ENCODE measurements at places on chromosomes 12 and 14.

- no peak for DNase-seq
These were observed 208.5 kb downstream of the MDGA2 start for GRCh38 chr14:47466916-47467315.

GRCh38 chr14:100438678-100439592, 115.8 kb downstream of the SLC25A47 start:
- DNase-seq, result peak; percentile 60

DNA sequence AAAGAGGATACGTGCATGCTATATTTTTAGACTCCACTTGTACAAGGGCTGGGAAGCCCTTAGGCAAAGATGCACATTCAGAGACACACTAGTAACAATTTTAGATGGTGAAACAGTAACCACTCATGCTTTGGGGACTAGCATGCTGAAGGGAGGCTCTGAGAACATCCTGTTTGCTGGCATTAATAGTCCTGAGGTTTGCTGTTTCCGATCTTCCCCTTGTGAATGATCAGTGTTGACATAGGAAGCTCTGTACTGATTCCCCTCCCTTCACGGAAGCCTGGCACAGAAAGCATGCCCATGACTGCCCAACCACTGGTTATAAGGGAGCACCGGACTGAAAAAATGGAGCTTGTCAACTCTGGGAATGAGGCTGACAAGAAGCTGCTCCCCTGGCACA, 164.6 kb downstream of the GCH1 start:
- DNase-seq, result no peak

- no peak for DNase-seq
These were observed 120.5 kb upstream of the DDHD1 start for GRCh38 chr14:53273671-53274072.

DNA sequence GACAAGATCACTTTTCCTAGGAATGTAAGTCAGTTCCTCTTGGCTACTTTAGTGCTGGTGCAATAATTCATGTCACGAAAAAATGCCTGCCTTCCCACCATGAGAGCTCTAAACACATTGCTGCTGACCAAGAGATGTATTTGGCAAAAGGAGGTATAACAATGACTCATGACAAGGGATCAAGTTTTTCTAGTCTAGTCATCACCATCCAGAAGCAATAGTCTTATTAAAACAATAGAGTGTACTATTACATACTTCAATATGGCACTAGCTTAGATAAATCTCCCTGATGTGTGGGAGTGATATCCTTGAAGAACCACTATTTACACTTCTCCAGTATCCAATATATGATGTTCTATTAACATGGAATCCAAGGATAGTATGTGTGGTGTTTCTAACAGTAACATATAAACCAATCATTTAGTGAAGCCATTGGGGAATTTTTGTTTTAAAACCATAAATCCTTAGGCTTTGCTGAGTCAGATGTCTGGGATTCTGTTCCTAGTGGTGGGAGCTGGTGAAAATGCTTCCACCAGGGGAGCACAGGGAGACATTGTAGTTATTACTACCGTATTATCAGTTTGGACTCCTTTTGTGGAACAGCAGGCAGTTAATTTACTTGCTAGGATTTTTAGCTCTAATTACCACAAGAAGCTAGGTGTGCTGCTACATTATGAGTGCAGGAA, 1387.5 kb downstream of the LRFN5 start:
- no peak for DNase-seq

DNA sequence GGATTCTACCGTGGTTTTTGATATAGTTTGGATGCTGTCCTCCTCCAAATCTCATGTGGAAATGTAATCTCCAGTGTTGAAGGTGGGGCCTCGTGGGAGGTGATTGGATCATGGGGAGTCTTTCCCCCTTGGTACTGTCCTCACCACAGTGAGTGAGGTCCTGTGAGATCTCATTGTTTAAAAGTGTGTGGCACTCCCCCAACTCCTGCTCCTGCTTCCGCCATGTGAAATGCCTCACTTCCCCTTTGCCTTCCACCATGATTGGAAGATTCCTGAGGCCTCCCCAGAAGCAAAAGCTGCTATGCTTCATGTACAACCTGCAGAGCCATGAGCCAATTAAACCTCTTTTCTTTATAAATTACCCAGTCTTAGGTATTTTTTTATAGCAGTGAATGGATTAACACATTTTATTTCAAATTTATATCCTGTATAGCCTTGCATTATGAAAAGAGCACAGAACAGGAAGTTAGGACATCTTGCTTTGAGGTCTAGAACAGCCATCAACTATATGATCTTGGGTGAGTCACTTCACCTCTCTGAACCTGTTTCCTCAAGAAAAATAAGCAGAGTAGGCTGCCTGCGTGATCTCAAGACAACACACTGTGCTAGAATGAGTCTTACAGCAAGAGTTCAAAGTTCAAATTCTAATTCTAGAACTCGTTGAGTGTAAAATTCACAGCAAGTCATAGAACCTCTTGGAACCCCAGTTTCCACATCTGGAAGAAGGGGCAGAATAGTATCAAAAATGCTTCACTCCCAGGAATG, 160.9 kb upstream of the EEA1 start:
- DNase-seq, result no peak

- DNase-seq, result no peak
These were observed 7.9 kb downstream of the C14orf132 start for GRCh38 chr14:96047101-96047500.

DNA sequence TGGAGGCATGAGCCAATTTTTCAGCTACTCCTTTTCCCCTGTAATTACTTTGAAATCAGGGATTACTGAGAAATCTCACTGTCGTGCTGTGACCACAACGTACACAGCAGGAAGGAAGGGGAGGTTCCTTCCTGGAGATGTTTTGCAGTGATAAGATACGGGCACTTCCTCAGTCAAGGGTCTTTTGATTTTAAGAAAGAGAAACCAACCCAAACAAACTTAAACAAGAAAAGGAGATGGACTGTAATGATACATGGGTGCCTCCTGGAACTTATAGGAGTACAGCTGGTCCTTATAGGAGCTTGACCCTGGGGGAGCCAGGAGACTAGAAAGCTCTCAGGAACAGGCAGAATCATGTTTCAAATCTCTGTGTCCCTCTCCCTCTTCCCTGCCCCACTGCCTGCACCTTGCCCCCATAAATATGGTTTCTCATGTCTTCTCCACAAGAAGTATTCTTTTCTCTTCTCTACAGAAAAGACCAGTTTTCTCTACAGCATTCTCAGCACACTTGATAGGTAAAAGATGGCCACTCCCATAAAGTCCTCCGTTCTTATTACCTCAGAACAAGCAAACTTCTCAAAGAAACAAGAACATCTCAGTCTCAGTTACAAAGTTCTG, 281.1 kb upstream of the AMIGO2 start:
- DNase-seq, result no peak

DNA sequence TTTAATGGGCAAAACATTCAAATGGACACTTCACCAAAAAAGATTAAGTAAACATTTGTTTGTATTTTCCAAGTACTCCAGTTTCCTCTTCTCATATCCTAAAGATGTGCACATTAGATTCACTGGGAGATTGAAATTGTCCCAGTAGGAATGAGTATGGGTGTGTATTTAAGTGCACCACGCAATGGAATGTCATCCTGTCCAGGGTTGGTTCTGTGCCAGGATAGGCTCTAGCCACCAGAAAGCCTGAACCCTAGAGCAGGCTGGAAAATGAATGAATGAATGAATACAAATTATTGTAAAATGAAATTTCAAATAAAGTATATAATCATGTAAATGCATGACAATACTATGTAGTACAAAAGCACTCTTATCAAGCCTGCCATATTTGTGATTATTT, 14.0 kb downstream of the CEP83 start:
- DNase-seq, result no peak

DNA sequence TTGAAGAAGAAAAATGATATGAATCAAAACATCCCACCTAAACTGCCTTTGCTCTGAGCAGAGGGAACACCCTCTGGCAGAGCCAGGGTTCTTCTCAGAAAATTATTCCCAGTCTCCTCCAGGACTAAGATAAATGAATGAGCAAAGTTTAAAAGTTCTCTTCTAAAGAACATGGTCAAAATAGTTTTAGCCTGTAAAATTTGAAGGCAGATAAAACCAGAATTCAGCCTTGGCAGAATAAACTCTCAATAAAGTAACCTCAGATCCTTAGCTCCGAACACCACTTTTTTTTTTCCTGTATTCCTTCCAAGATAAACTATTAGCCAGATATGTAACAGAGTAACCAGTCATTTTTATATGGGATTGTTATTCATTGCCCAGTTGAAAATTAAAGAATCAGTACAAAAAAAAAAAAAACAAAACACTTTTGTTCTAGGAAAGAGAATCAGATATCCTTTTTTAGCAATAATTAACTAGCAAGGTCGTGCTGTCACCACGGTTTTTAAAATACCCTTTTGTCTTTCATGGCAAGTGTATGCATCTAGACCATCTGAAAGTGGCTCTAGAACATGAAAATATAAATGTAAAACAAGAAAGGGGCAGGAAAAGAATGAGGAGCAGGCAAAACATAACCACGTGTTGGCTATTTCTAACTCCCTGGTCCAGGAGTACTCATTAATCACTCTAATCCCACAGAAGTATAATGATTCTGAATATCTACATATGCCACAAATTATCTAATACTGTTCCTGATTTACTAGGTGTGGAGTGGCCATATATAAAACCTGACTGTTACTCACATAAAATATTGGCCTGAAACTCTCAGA, 60.8 kb downstream of the CAPZA3 start:
- DNase-seq, result no peak

DNA sequence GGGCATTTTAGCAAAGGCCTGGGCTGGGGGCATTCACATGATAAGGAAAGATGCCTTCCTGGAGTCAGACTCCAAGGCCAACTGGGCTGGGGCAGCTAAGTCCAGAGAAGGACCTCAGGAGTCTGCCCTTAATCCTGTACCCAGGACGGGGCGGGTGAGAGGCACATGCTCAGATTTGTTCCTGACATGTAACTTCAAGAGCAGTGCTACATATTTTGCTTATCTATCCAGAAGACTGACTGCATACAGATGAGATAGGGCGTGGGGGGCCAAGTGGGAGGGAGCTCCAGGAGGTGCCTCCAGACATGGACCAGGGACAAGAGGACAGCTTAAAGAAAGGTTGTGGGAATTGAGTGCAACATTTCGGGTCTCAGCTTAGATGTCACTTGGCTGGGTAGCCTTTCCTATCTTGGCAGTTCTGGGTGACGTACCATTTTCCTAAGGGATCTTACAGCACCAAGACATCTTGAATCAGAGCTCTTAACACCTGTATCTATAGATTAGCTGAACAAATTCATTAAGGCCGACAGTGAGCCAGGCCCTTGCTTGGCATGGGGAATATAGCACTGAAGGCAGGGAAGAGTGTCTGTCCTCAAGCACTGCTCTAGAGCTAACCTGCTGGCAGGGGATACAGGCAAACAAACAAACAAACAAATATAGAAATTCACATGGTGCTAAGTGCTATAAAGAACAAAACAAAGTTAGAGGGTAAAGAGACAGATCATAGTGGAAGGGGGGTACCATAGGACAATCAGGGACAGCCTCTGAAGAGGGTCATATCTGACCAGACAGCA, 61.2 kb downstream of the PTPN21 start:
- no peak for DNase-seq

DNA sequence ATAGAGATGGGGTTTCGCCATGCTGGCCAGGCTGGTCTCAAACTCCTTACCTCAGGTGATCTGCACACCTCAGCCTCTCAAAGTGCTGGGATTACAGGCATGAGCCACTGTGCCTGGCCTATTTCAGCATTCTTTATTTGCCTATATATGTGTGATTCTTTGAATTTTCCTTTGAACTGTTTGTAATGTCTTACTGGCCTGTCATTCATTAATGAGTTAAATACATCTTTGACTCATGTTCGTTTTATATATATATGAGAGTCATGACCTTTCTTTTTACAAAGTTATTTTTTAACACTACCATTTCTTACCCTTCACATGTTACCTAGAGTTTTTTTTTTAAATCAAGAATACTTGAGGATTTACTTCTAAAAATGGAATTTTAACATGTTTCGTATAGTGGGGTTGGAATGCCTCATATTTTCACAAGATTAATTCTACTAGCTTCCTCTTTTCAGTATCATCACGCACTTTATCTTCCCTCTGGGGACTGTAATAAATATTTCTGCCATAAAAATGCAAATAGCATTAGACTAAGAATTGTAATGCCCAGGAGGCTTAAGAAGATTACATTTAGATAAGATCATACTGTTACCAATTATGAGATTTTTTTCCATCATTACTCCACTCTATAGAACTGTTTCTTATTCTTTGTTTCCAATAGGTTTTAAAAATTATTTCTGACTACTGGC, 66.7 kb downstream of the NTN4 start:
- DNase-seq, result no peak

DNA sequence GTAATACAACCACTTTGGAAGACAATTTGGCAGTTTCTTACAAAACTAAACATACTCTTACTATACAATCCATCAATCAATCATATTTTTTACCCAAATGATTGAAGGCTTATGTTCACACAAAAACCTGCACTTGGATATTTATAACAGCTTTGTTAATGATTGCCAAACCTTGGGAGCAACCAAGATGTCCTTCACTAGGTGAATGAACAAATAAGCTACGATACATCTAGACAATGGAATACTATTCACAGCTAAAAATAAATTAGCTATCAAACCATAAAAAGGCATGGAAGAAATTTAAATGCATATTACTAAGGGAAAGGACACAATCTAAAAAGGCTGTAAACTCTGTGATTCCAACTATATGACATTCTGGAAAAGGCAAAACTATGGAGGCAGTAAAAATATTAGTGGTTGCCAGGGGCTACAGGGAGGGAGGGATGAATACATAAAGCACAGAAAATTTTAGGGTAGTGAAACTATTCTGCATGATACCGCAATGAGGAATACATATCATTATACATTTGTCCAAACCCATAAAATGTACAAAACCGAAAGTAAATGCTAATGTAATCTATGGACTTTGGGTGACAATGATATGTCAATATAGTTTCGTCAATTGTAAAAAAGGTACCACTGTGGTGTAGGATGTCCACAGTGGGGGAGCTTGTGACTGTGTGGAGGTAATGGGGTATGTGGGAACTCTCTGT, 70.5 kb downstream of the GPR65 start:
- DNase-seq, result no peak

GRCh38 chr12:2054091-2055018, 1.6 kb downstream of the CACNA1C start:
- DNase-seq, result no peak

- no peak for DNase-seq
These were observed 37.6 kb downstream of the SPTSSA start for GRCh38 chr14:34424488-34424887.

DNA sequence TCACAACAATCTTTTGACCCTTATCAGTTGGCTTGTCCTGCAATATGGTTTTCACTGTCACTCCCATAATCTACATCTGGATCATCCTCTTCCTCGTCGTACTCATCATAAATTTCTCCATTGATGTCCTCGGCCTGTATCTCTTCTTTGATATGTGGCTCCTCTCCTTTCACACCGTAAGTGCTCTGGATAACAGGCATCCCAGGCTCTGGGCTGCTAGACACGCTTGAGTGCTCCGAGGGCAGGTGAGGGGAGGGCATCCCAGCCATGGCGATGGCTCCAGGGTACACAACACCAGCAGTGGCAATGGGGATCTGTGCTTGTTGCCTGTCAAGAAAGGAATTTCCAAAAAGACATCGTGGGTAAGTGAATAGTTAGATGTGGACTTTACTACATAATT, 415.3 kb downstream of the SOX5 start:
- DNase-seq, result no peak

GRCh38 chr14:104116288-104116755, 22.1 kb upstream of the KIF26A start:
- peak; percentile 1 for DNase-seq

All from stimulated activated CD4-positive, alpha-beta T cell treated with anti-CD3 and anti-CD28 coated beads, Interleukin-4, amount 100 ng/mL, for 1 hour (primary cell).